ENCODE measurements at places on chromosomes 2 and 18.
A peak's percentile ranks its signal among the peaks of the same experiment; 100 is the strongest.

- DNase-seq = peak; percentile 95
Measured at GRCh38 chr2:74198461-74199274, at the start of gene MTHFD2. TSS of gene MTHFD2 (plus strand) at chr2:74198615. CDS start at chr2:74198642, 27 bp downstream.

- no peak for DNase-seq
Measured at GRCh38 chr2:95269036-95269680, 5.1 kb upstream of the PROM2 start.

- DNase-seq = no peak
Measured at GRCh38 chr2:2183176-2183575, 147.9 kb downstream of the MYT1L start.

DNA sequence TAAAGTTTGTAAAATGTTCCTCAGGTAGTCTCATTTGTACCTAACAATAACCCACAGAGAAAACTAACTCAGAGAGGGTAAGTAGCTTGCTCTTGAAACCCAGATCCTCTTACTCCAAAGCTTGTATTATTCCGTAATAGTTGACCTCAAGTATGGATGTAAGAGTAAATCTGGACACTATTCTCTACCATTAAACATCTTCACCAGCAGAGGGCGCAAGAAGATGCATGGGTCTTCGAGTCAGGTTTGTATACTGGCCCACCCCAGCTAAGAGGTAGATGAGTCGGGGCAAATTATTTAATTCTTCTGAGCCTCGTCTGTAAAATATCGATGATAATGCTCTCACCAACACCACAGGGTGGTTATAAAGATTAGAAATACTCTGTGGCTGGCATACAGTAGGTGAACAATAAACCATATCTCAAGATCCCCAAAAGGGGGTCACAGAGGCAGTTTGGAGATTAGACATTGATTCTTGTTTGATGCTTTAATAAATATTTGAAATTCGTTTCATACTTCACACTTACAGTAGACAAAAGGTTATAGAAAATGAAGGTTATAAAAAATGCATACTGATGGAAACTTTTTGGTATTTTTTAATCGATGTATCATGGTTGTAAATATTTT, 3.5 kb upstream of the CABLES1 start:
- DNase-seq = peak; percentile 73

GRCh38 chr2:101047075-101047766, 45.1 kb downstream of the RPL31 start:
- no peak for DNase-seq

GRCh38 chr2:204470178-204470620, 75.1 kb upstream of the PARD3B start:
- no peak for DNase-seq

DNA sequence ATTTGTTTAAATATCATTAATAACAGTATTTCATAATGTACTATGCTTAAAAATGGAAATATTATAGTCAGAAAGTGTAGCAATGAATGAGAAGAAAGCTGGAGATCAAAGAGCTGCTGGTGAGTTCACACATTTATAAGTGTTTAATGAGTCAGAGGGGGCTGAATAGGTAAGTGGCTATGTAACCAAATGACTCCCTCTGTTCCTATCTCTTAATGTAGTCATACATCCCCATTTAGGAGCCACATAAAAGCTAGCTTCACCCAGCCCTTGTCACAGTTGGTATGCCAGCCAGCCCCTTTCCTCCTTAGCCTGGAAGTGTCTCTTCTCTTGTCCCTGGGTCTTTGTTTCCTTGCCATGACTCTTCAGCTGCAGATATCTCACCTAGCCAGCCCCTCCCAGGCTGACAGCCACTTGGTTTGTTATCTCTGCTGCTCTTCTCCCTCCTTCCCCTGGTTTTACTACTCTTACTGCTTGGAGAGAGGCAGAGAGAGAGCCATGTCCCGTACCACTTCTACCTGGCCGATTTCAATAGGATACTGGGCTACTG, 438.6 kb upstream of the HNMT start:
- no peak for DNase-seq

- no peak for DNase-seq
Measured at GRCh38 chr2:198135481-198135934, 331.1 kb downstream of the PLCL1 start.

DNA sequence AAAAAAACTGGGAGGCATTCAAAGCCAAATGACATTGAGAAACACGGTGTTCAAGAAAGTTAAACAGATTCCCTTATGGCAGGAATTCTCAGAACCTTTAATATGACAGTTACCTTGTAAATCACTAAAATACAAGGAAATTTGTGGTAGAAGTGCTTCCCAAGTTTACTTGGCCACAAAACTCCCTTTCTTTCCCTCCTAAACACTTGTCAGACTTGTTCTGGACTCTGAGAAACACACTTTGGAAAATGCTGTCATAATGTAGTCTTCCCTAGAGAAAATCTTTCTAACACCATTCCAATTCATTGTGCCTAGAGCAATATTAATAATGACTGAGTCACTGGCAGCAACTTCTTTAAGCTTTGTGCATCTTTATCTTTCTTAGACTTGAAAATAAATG, 140.4 kb downstream of the ANKRD44 start:
- DNase-seq = no peak

DNA sequence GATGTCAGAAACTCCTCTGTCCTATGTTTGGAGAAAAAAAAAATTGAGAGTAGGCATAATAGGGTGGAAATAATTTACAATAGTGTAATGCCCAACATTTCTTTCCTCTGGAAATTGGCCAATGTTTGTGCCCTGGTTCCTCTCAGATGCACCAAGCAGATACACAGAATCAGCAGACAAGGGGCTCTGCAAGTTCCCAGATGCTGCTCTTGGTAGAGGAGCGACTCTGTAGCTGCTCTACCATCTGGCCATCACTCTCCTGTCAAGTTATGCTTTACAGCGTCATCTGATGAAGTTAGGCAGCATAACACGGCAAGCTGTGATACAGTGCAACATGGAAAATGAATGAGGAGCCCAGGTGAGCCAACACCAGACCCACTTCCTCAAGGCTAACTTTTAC, 1.6 kb downstream of the DYTN start:
- DNase-seq = no peak

DNA sequence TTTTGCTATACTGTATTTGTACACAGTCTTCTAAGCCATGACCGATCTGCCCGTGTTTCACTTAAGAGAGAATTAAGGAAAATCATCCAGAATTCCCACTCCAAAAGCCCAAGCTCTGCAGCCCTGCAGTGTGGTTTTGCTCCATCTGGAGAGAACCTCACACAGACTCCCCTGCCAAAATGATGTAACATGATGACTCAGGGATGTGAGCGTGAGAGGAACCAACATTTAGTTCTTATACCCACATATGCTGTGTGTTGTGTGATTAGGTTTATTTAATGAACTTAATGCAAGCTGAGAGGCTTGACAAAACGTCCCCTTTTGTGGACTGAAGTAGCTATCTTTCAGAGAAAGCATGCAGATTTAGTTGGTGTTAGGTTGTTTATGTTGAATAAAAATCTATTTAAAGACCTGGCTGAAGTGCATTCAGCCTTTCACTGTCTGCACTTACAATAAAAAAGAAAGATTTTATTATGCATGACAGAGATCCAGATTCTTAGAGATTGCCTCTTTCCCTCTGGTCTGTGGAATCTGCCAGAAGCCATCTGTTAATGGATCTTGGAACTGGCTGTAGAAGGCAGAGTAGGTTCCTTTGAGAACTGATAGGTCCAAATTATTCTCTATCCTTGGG, 6.3 kb downstream of the RAB12 start:
- DNase-seq = peak; percentile 82

DNA sequence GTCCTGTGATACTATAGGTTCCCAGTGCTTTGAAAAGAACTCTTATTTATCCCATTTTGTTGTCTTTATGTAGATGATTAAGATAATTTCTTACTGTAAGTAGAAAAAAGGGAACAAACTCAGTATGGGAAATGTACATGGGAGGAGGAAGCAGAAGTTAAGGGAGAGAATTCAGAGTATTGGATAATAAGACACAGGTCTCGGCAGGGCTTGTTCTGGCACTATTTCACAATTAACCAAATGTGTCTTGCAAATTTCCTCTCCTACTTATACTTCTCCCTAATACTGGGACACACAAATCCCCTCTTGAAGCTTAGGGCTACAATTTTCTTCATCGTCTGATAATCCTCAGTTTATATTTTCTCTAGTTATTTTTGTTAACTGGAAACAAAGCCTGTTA, 744.0 kb downstream of the ADCYAP1 start:
- DNase-seq = no peak

DNA sequence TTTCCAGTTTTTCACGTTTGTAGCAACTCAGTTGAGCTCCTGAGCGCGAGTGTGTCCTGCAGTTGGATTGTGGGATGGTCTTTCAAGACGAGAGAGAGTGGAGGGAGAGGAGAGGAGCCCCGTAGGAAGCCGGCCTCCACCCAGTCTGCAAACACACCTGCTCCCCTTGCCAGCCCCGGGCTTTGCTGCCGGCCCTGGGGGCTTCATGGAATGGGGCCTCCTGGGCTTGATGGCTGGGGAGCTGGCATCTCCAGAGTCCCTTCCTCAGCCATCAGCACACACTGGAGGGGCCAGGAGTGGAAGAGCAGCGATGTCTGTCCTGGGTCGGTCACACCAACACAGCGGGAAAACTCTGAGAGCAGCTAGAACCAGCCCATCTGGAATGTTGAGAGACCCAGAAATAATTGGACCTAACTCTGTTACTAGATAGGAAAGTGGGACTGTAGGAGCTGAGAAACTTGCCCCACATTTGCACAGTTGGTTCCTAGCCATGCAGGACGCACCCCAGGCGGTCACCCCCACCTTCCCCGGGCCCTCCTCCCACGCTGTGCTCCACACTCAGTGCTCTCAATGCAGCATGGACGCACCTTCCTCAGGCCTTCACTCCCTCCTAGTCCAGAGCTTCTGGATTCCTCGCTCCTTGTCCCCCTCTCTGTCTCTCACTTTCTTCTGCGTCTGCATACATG, 69.6 kb downstream of the PTGR3 start:
- no peak for DNase-seq

DNA sequence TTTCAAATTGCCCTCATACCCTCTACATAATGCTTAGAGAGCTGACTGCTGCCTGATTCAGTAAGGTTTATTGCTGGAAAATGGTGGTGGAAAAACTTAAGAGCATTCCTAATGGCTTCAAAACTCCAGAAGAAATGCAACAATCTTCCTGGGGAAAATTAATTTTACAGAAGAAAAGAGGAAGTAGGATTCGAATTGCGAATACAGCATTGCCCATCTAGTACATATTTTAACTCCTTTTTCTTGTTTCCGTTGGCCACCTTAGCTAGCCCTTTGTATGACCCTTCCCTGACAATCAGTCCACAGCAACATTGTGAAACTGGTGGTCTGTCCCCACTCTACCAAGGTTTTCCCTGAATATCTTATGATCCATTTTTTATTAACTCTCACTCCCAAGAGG, 224.7 kb downstream of the MTX2 start:
- DNase-seq = no peak

GRCh38 chr18:77015169-77015568, 117.4 kb downstream of the MBP start:
- DNase-seq = no peak

GRCh38 chr2:207481924-207482323, 47.8 kb upstream of the CREB1 start:
- no peak for DNase-seq

DNA sequence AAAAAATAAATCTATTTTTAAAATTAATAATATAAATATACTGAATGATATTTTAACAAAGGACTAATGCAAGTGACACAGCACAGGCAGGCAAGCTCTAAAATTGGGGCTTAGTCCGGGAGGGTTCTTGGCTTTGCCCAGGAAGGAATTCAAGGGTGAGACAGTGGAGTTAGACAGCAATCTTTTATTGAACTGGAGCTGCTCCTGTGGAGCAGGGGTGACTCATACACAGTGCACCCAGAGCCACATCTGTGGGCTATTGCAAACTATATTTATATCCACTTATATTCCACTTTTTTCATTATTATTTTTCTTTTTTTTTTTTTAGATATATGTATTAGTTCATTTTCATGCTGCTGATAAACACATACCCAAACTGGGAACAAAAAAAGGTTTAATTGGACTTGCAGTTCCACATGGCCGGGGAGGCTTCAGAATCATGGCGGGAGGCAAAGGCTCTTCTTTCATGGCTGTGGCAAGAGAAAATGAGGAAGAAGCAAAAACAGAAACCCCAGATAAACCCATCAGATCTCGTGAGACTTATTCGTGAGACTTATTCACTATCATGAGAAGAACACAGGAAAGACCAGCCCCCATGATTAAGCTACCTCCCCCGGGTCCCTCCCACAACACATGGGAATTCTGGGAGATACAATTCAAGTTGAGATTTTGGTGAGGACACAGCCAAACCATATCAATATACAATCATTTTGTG, 437.1 kb downstream of the BCL11A start:
- DNase-seq = no peak

- DNase-seq = no peak
Measured at GRCh38 chr18:39799006-39799405, 2156.0 kb upstream of the PIK3C3 start.

DNA sequence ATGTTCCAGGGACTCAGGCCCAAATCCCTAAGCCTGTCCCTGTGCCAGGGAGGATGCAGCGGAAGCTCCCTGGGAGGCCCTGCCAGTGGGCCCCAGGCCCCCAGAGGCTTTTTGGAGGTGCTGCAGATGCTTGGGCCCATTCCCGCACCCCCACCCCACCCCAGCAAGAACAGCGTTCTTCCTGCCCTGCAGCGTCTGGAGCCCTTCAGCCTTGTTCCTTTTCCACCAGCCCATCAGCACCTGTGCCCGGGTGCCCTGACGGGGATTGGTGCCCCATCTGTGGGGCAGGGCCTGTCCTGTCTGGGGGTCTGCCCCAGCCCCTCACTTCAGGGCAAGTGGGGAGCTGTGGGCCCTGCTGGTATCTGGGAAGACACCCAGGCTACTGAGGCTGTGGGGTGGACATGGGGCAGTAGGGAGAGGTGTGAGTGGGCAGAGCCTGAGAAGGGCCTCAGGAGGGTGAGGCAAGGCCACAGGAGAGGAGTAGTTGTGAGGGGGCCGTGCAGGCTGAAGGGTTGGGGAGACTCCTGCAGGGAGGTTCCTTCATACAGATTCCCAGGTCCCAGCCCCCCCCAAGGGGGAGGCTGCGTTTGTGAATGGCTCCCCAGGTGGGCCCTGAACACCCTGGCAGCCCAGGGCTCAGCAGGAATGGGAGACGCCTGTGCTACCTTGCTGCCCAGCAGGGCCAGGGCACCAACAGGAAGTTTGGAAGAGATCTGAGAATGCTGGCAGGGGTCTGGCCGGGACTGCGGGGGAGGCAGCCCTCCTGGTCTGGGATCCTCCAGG, 2.4 kb downstream of the RNPEPL1 start:
- DNase-seq = no peak

- DNase-seq = no peak
Measured at GRCh38 chr2:196376984-196377877, 205.9 kb upstream of the STK17B start.

Measured in femur (tissue), 1 donor.